ENCODE measurements at places on chromosomes 2 and 18.

DNA sequence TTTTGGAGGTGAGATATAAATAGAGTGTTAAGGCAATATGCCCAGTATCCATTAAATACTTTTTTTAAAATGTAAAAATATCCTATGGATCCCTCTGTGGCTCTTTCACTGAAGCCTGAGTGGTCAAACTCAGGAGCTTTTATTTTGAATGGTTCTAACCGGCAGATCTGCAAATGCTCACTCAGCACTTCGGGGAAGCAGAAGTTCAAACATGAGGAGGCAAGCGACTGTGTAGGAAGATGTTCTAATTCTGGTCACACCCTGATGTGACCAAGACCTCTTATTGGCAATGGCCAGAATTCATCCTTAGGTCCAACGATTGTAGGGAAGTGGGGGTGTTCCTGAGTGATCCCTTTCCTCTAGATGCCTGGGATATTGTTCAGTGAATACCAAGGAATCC is 168.8 kb downstream of the CDCA7 start:
- no peak for DNase-seq

DNA sequence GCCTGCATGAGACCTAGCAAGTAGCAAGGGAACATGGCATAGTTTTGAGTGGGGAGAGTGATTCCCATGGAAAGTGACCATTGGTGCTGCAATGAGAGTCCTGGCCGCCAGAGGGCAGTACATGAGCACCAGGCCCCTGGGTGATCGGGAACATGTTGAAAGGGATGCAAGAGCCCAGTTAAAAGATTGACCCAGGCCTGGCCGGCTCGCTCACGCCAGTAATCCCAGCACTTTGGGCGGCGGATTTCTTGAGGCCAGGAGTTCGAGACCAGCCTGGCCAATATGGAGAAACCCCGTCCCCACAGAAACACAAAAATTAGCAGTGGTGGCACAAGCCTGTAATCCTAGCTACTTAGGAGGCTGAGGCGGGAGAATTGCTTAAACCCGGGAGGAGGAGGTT is 22.2 kb downstream of the FAP start:
- DNase-seq: peak; percentile 11

DNA sequence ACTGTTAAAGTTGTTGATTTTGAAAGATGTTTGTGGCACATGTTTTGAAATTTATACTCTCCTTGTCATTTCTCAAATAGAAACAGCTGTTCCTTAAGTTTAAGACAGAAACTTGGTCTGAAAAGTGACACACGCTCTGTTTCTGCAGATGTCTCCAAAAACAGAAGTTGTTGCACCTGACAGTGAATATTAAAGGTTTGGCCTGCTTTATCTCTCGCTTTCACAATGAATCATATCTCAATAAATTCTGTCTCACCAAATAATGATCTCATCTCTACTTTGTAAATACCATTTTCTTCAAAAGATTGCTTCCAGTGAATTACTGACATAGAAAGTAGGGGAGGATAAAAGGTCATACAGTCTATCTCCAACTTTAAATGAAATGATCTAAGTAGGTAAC is 294.9 kb upstream of the SYT4 start:
- DNase-seq: no peak

- DNase-seq: no peak
These were observed 54.1 kb downstream of the CPO start for GRCh38 chr2:206993396-206993911.

- DNase-seq: no peak
These were observed 8.7 kb upstream of the CCL20 start for GRCh38 chr2:227804975-227805374.

DNA sequence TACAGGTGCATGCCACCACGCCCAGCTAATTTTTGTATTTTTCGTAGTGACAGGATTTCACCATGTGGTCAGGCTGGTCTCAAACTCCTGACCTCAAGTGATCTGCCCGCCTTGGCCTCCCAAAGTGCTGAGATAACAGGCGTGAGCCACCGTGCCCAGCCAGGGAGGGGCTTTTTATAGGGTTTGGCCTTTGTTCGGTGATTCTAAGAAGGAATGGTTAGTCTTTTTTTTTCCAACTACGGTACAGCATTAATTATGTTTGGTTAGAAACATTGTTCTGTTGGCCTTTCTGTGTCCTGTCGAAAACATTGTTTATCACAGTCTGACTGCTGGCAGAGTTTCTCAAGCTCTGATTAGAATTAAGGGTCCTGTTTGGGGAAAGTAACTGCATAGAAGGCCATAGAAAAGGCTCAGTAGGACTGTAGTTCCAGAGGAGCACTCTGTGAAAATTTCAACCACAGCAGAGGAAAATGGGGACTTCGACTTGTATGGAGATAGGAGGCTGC is 19.3 kb upstream of the SMCHD1 start:
- no peak for DNase-seq

- no peak for DNase-seq
These were observed 221.0 kb upstream of the OSR1 start for GRCh38 chr2:19579461-19579860.

DNA sequence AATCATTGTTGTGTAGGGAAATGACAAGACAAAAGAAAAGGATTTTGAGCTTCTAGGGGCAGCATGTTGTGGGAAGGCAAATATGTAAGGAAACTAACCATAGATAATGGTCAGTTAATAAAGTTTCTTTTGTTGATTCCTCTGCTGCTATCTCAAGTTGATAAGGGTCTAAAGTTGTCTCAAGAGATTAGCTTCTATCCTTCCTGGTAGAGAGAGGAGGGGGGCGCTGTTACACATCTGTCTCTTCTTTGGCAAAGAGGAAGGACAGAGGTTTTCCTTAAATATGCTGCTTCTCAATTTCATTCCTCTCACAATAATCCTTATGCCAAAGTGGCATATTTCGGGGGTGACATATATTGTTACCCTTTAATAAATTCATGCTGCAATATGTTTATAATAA is 944.0 kb downstream of the DPP10 start:
- DNase-seq: no peak

- DNase-seq: no peak
These were observed 59.0 kb downstream of the ANKRD44 start for GRCh38 chr2:197251576-197251975.

GRCh38 chr18:3923750-3924149 is 473.8 kb downstream of the TGIF1 start:
- no peak for DNase-seq

GRCh38 chr2:228410061-228410460 is 228.6 kb upstream of the SPHKAP start:
- DNase-seq: no peak

- DNase-seq: no peak
These were observed 152.1 kb downstream of the PXDN start for GRCh38 chr2:1591978-1592907.

- DNase-seq: no peak
These were observed 17.7 kb upstream of the CHRNA1 start for GRCh38 chr2:174781996-174782395.

DNA sequence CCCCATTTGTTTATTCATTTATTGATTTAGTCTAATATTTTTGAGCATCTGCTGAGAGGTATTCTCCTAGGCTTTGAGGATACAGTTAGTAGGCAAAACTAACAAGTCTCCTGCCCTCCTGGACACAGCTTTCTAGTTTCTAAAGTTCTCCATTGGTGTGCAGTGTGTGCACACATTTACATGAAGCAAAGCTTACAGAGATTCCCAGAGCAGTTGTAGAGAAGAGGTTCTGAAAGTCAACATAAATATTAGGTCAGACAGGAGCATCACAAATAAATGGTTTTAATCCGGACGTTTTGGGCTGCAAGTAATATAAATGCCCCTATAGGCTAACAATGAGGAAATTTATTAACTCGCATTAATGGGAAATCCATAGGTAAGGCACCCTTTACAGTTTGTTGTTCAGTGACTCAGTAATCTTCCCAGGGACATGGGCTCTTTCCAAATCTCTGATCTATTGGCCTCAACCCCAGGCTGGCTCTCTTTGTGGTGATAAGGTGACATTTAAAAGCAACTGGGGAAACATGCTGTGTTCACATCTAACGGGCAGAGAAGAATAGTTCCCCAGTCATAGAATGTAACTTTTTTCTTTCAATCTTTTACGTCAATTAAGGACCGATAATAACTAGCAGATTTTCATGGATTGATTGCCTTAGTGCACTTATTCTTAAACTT is 407.2 kb downstream of the PTPRM start:
- no peak for DNase-seq

- DNase-seq: no peak
These were observed 38.5 kb downstream of the NCK2 start for GRCh38 chr2:105783151-105783738.

Measured in stimulated activated CD8-positive, alpha-beta memory T cell treated with anti-CD3 and anti-CD28 coated beads, Interleukin-12 subunit alpha, Interleukin-12 subunit beta, amount 100 ng/mL, for 4 hours (primary cell).